Activated CD4-positive, alpha-beta memory T cell treated with anti-CD3 and anti-CD28 coated beads for 36 hours (primary cell): ENCODE measurements at places on chromosomes 1 and 21. TPM values are rescaled to one million over a fixed set of nuclear protein-coding genes. Genes with fewer than 3 reads are reported as not detected.

Gene ADORA3
- total RNA-seq, result 0.14 TPM

Gene KRTAP24-1
- not detected for total RNA-seq

Gene ADAMTSL4
- total RNA-seq, result 1.1 TPM

Gene KIFAP3
- total RNA-seq, result 15.7 TPM

Gene SH2D1B
- not detected for total RNA-seq

Gene BEND5
- 1.0 TPM for total RNA-seq

Gene F13B
- not detected for total RNA-seq

Gene ESRRG
- total RNA-seq, result not detected

Gene ROR1
- 0.10 TPM for total RNA-seq

Gene NEGR1
- total RNA-seq, result not detected

Gene CD5L
- total RNA-seq, result not detected

Gene OR2L13
- total RNA-seq, result not detected

Gene KCNA2
- 0.36 TPM for total RNA-seq

Gene CNR2
- total RNA-seq, result not detected

Gene CYYR1
- not detected for total RNA-seq

Gene DDAH1
- not detected for total RNA-seq

Gene LMX1A
- total RNA-seq, result not detected

Gene SCMH1
- 17.7 TPM for total RNA-seq

Gene ADCY10
- total RNA-seq, result 0.05 TPM

Gene WNT2B
- total RNA-seq, result 0.15 TPM

Gene FAM72C
- total RNA-seq, result 24.0 TPM

Gene DOP1B
- total RNA-seq, result 19.4 TPM

Gene KCNJ15
- 0.17 TPM for total RNA-seq

Gene TMEM50B
- total RNA-seq, result 21.8 TPM

Gene OR2L8
- total RNA-seq, result not detected

Gene GBP6
- total RNA-seq, result 0.73 TPM

Gene TLR5
- 0.29 TPM for total RNA-seq

Gene AGO3
- 25.3 TPM for total RNA-seq

Gene NPL
- 3.8 TPM for total RNA-seq

Gene TNFRSF8
- 33.2 TPM for total RNA-seq
